ENCODE measurements at places on chromosomes 13 and 19. TPM values are rescaled to one million over a fixed set of nuclear protein-coding genes. Genes with fewer than 3 reads are reported as not detected.

Gene S1PR5
- total RNA-seq: 0.69 TPM

Gene KLK4
- not detected for total RNA-seq

Gene LRRC8E
- total RNA-seq: 9.1 TPM

Gene ZNF578
- total RNA-seq: 3.7 TPM

Gene ZNF829
- 4.4 TPM for total RNA-seq

Gene CCDC70
- not detected for total RNA-seq

Gene PRRG2
- total RNA-seq: 14.9 TPM

Gene HOMER3
- 34.3 TPM for total RNA-seq

Gene ADPRHL1
- 1.5 TPM for total RNA-seq

Gene ZNF254
- 23.1 TPM for total RNA-seq

Gene ZNF418
- total RNA-seq: 17.6 TPM

Gene PCSK4
- total RNA-seq: 5.3 TPM

Gene TUBB4A
- 4.4 TPM for total RNA-seq

Gene SIGLEC5
- total RNA-seq: not detected

Gene CRLF1
- 28.9 TPM for total RNA-seq

Gene ZNF69
- 16.4 TPM for total RNA-seq

Gene KLHL1
- not detected for total RNA-seq

Gene CGB2
- total RNA-seq: not detected

Gene N4BP2L1
- 14.5 TPM for total RNA-seq

Gene PSG7
- total RNA-seq: not detected

Gene SULT2A1
- total RNA-seq: not detected

Gene EDNRB
- total RNA-seq: 60.1 TPM

Gene KRTDAP
- total RNA-seq: not detected

Gene CGB5
- not detected for total RNA-seq

Gene ERICH4
- total RNA-seq: not detected

Gene FIZ1
- 17.9 TPM for total RNA-seq

Gene KLF1
- not detected for total RNA-seq

Gene ADGRE2
- 10.4 TPM for total RNA-seq

Gene WDR87
- not detected for total RNA-seq

Gene CPB2
- not detected for total RNA-seq

Gene IGFL2
- not detected for total RNA-seq

Gene ZNF568
- 13.1 TPM for total RNA-seq

Gene ZNF835
- 5.3 TPM for total RNA-seq

Gene CERS1
- total RNA-seq: 0.50 TPM

Gene ZNF93
- 4.5 TPM for total RNA-seq

Gene PLEKHJ1
- total RNA-seq: 59.7 TPM

Gene CASP14
- total RNA-seq: 0.16 TPM

Gene CLPTM1
- 107 TPM for total RNA-seq

Gene CADM4
- 25.3 TPM for total RNA-seq

Gene ACER1
- total RNA-seq: not detected

Gene ZNF878
- 0.60 TPM for total RNA-seq

Gene CEBPA
- total RNA-seq: 7.1 TPM

Gene KLK14
- total RNA-seq: 0.22 TPM

Gene ATF5
- total RNA-seq: 36.4 TPM

Gene DACH1
- total RNA-seq: 10.4 TPM

Gene KLF5
- total RNA-seq: 52.7 TPM

Gene ZNF541
- 0.69 TPM for total RNA-seq

Gene ZNF443
- total RNA-seq: 8.4 TPM

Gene POGLUT2
- total RNA-seq: 7.0 TPM

Gene ATP8B3
- 3.6 TPM for total RNA-seq

Gene GJB6
- not detected for total RNA-seq

Gene METTL21C
- total RNA-seq: not detected

Measured in kidney (tissue), 22 donors.